Kidney (tissue), 22 donors: ENCODE measurements at places on chromosomes 3 and 15. TPM values are rescaled to one million over a fixed set of nuclear protein-coding genes. Genes with fewer than 3 reads are reported as not detected.

The PRRT3 gene
- 3.6 TPM for polyA plus RNA-seq

The FMN1 gene
- polyA plus RNA-seq, result 0.71 TPM

The ASB14 gene
- polyA plus RNA-seq, result not detected

The MAP6D1 gene
- polyA plus RNA-seq, result 1.4 TPM

The GLDN gene
- polyA plus RNA-seq, result 0.71 TPM

The SMC4 gene
- polyA plus RNA-seq, result 7.4 TPM

DNA sequence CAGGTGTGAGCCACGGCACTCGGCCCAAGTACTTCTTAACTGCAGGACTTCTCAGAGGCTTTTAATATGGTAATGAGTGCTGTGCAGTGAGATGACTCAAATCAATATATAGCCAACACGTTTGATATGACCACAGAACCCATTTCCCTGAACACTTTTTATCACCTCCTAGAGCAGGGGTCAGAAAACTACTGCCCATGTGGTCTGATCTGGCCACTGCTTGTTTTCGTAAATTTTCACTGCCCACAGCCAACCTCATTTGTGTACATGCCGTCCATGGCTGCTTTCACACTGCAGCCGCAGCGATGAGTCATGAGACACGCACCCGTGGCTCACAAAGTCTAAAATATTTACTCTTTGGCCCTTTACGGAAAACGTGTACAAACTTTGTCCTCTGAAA is 179.2 kb downstream of the RORA start:
- no peak overlapping the region for H3K27ac ChIP-seq
- H3K36me3 ChIP-seq, result no peaks in the 10 kb centered on the region
- DNase-seq, result no peak
- H3K4me1 ChIP-seq, result no peaks in the 10 kb centered on the region
- no peaks in the 10 kb centered on the region for H3K27me3 ChIP-seq

GRCh38 chr3:150377601-150378300 is 30.3 kb upstream of the TSC22D2 start:
- H3K27me3 ChIP-seq, result no peaks in the 10 kb centered on the region
- DNase-seq, result no peak
- no peaks in the 10 kb centered on the region for H3K4me1 ChIP-seq

DNA sequence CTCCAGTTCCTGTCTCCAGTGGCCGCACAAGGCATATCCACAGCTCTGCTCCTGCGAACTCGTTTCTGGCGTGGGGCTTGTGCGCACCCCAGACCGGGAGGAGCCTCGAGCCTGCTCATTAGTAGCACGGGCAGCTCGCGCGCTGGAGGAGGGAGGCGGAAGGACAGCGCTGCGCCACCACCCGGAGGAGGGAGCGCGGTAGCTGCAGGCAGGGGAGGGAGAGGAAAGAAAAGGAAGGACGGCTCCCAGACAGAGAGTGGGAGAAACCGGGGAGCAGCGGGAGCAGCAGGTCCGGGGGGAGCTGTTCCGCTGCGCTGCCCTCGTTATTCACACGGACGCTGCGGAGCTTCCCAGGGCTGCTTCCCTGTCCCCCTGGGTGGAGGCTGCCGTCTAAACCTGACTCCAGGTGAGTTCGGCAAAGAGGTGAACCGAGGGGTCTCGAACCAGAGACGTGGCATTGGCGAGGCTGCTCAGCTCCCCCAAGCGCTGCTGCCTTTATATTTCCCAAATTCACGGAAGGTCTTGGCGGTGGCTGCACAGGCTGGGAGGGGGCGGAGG is 121.3 kb upstream of the ZNF717 start:
- no peaks in the 10 kb centered on the region for H3K36me3 ChIP-seq
- H3K4me3 ChIP-seq, result no peak overlapping the region
- no peaks in the 10 kb centered on the region for H3K4me1 ChIP-seq
- peak; percentile 61 for DNase-seq
- no peaks in the 10 kb centered on the region for H3K27me3 ChIP-seq

- no peaks in the 10 kb centered on the region for H3K27me3 ChIP-seq
- H3K4me1 ChIP-seq, result peaks cover 3% of the 10 kb centered on the region
- peak; percentile 85 for DNase-seq
- no peaks in the 10 kb centered on the region for H3K36me3 ChIP-seq
These were observed 906.0 kb upstream of the ALCAM start for GRCh38 chr3:104460477-104461406.

GRCh38 chr3:46393554-46394434 is 13.1 kb downstream of the CCR5AS start:
- H3K36me3 ChIP-seq, result no peaks in the 10 kb centered on the region
- H3K27me3 ChIP-seq, result no peaks in the 10 kb centered on the region
- no peak overlapping the region for H3K27ac ChIP-seq
- no peaks in the 10 kb centered on the region for H3K4me1 ChIP-seq
- H3K4me3 ChIP-seq, result no peak overlapping the region

GRCh38 chr3:43086460-43087165 is 19.3 kb downstream of the POMGNT2 start:
- no peaks in the 10 kb centered on the region for H3K36me3 ChIP-seq
- H3K4me3 ChIP-seq, result no peak overlapping the region
- no peaks in the 10 kb centered on the region for H3K4me1 ChIP-seq
- DNase-seq, result no peak

DNA sequence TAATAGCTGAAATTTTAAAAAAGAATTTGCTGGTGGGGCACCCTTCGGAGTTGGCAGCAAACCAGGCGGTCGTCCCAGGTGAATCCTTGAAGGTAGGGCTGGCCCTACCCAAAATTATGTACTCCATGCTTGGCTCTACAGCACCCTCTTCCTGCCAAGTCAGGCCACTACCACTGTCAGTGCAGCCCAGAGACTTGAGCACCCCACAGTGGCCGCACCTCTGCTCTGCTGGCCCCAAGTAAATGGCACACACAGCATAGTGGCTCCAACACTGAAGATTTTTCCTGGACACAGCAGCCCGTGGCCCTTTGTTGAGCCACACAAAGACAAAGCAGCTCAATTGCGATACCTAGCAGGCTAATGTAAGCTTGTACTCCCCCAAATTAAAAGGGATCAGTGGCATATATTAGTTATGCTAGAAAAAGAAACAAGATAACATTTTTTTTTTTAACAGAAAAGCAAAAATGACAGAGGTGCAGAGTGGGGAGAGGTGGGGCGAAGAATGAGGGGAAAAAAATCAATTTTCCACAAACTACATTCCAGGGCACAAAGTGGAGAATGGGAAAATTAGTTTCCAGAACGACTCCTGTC is 250.5 kb downstream of the UACA start:
- DNase-seq, result no peak
- H3K27ac ChIP-seq, result no peak overlapping the region
- H3K4me3 ChIP-seq, result no peak overlapping the region

- H3K4me3 ChIP-seq, result no peak overlapping the region
- H3K27ac ChIP-seq, result no peak overlapping the region
These were observed 26.2 kb downstream of the FAM43A start for GRCh38 chr3:194711913-194712312.

- DNase-seq, result no peak
- no peaks in the 10 kb centered on the region for H3K36me3 ChIP-seq
- H3K4me3 ChIP-seq, result no peak overlapping the region
These were observed 32.4 kb downstream of the C2CD4A start for GRCh38 chr15:62099094-62099601.

DNA sequence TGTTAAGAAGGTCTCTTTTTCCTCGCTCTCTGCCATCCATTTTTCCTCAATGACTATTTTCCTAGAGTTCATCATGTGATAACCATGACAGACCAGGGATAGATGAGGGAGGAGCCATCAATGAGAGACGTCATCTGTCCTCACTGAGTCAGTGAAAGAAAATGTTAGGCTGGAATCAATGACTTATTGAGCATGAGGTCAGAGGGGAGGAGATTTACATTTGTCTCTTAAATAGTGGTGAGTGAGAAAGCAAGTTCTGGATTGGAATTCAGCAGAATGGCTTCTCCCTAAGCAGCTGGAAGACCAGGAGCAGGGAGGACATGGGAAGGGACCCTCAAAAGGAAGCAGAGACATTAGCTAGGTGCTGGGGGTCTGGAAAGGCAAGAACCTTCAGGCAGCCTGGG is 28.2 kb upstream of the USP3 start:
- peaks cover 13% of the 10 kb centered on the region for H3K4me1 ChIP-seq
- no peak for DNase-seq
- no peaks in the 10 kb centered on the region for H3K27me3 ChIP-seq
- no peaks in the 10 kb centered on the region for H3K36me3 ChIP-seq
- no peak overlapping the region for H3K27ac ChIP-seq
